ENCODE measurements at places on chromosomes 6 and 20.

DNA sequence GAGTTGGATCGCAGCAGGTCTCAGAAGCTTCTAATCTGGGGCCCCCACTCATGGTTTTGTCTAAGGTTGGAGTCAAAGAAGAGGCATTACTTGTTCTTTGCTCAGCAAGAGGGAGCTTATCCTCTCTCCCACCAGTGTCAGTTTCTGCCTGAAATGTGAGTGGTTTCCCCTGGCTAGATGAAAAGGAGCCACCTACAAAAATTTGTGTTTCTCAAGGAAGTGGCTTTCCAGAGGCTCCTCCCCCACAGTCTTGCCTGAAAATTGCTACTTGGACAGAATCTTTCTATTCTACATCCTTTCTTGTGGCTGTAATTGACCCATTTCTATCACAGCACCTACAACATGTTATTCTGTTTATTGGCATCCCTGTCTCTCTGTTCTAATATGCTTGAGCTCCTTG is 37.9 kb downstream of the SCML4 start:
- DNase-seq: no peak

GRCh38 chr6:167748046-167748445 is 78.7 kb upstream of the AFDN start:
- no peak for DNase-seq

DNA sequence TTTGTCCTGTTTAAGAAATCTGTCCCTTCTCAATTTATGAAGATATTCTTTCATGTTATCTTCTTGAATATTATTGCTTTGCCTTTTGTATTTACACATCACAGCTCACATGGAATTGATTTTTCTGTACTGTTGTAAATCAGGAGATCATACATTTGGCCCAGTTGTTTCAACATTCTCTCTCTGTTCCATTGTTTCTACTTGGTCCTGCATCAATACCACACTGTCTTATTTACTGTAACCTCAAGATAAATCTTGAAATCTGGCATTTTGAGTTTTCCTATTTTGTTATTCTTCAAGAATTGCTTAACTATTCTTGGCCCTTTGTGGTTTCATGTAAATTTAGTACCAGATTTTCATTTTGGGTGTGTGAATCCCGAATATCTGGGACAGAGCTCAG is 121.7 kb upstream of the CCN2 start:
- no peak for DNase-seq

- DNase-seq: no peak
Observed at GRCh38 chr6:42099340-42100028, 42.9 kb downstream of the C6orf132 start.

- DNase-seq: no peak
Observed at GRCh38 chr20:64064145-64064698, 1.2 kb downstream of the TCEA2 start.

GRCh38 chr20:32648761-32649650 is 24.7 kb downstream of the C20orf203 start:
- peak; percentile 46 for DNase-seq

DNA sequence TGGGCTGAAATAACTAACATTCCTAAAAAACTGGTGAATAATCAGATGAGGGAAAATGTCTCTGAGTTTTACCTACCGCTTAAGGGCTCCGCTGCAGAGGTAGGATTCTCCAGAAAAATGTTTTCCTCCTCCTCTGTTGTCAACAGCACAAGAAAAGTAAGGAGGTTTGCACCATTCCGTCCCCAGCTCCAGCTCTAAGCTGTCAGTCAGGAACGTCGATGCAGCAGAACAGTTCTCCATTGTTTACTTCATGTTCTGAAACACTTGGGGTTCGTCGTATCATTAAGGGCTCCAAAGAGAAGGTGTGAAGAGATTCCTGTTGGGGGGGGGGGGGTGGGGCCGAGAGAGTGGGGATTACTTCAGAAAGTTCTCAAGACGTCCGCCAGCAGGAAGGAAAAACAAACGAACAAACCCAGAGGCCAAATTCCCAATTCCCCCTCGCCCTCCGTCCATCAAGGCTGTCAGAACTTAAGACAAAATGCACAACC is 734 bp downstream of the MMS22L start:
- DNase-seq: peak; percentile 64

GRCh38 chr6:30223339-30223738 is 10.1 kb upstream of the TRIM26 start:
- DNase-seq: no peak

All from OCI-M1 (cell line).